ENCODE measurements at places on chromosomes 5 and 9. TPM values are rescaled to one million over a fixed set of nuclear protein-coding genes. Genes with fewer than 3 reads are reported as not detected.

DNA sequence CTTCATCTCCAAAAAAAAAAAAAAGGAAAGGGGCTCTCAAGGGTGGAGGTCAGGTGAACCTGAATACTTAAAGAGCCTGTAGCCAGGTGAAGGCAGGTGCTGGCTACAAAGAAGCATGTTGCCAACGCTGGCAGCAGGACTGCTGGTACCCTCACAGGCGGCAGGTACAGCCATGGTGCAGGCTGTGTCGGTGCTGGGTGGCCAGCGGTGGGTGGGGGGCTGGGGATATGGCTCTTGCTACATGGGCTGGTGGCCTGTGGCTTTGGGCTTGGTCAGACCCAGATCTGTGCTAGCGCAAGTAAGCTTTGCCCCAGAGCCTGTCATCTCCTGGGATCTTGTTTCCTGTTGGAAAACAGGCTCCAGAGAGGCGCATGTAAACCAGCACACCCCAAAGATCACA is 86.3 kb upstream of the PHYKPL start:
- DNase-seq: no peak
- H3K4me3 ChIP-seq: no peak overlapping the region
- no peaks in the 10 kb centered on the region for H3K27me3 ChIP-seq
- no peak overlapping the region for H3K27ac ChIP-seq

DNA sequence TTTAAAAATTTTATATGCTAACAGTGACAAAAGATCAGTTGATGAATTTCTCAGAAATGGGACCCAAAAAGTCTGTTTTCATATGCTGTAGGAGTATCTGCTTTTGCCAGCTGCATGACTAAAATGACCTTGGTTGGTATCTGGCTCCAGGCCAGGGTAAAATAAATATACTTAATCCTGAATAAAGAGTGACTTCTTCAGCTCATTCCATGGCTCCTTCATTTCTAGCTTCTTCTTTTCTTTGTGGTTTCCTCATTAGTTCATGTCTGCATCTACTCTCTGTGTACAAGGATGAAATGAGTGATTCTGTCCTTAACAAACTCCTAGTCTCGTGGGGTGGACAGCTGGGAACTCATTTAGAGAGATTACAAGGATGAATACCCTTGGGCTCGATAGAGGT is 36.0 kb downstream of the RCL1 start:
- DNase-seq: no peak
- peaks cover 46% of the 10 kb centered on the region for H3K36me3 ChIP-seq
- peaks cover 18% of the 10 kb centered on the region for H3K4me1 ChIP-seq
- no peaks in the 10 kb centered on the region for H3K27me3 ChIP-seq

The ABCA1 gene
- total RNA-seq: 0.56 TPM

The UHRF2 gene
- 61.9 TPM for total RNA-seq

DNA sequence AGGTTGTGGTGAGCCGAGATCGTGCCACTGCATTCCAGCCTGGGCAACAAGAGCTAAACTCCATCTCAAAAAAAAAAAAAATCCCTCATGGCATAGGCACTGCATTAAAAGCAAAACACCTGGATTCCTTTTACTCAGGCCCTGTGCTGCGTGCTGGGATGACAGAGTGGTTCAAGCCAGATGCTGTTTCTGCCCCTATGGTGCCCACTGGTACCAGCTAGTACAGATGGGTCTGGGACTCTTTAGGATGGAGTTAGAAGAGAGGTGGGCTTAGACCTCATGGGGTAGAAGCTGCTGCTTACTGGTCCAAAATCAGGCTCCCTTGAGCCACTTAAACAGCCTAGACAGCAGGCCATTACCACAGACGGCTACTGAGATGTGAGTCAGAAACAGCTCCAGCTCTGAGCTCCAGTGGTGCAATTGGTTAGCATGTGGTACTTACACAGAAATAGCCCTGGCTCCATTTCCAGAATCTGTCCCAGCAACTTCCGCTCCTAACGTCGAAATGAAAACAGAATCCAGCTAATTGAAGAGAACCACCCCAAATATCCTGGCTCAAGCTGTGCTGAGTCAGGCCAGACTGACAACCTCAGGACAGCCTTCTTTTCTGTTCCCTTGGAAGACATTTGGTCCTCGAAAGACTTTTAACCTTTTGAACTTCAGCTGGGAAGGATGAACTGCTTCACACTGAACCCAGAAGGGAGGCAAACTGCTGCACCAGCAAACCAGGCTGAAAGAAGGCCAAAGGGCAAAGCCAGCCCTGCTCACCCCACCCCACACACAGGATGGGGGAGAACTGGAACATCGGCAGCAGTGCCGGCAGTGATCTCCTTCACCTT is 15.5 kb downstream of the C5orf15 start:
- H3K27me3 ChIP-seq: no peaks in the 10 kb centered on the region
- H3K27ac ChIP-seq: no peak overlapping the region
- peaks cover 8% of the 10 kb centered on the region for H3K4me1 ChIP-seq
- DNase-seq: no peak
- H3K36me3 ChIP-seq: peaks cover 34% of the 10 kb centered on the region

DNA sequence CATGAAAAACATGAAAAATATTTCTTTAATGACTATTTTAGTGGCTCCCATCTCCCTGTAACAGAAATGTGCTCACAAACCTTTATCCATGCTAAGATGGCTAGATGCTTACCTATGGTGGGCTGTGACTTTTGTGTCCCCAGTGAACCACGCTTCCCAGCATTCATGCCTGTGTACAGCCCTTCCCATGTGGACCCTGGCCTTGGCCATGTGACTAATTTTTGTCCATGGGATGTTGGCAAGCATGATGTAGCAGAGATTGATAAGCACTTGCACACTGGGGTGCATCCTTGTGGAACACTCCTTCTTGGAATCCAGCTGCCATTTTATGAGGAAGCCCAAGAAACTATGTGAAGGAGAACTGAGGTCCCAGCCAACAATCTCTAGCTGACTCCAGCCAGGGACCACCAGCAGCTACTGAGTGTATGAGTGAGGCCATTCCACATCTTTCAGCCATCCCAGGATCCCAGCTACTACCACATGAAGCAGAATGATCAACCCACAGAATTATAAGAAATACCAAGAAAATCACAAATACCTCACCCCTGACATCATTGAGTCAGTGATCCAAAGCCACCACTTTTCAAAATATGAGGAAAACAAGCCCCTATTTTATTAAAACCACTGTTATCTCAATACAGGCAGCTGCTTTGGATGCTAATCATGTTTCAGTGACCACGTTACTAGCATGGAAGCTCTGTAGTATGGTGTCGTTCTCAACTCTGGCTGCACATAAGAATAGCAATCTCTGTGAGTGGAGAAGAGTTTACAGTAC is 16.1 kb upstream of the RAI14 start:
- H3K27me3 ChIP-seq: no peaks in the 10 kb centered on the region
- H3K4me3 ChIP-seq: no peak overlapping the region

The C9orf153 gene
- 0.33 TPM for total RNA-seq

GRCh38 chr9:27394826-27395201 is 97.9 kb upstream of the EQTN start:
- DNase-seq: no peak
- H3K27me3 ChIP-seq: peaks cover 10% of the 10 kb centered on the region
- no peaks in the 10 kb centered on the region for H3K36me3 ChIP-seq

- peaks cover 8% of the 10 kb centered on the region for H3K27me3 ChIP-seq
- H3K4me1 ChIP-seq: peaks cover 4% of the 10 kb centered on the region
- DNase-seq: no peak
- H3K36me3 ChIP-seq: no peaks in the 10 kb centered on the region
Measured at GRCh38 chr5:56467176-56467717, 234.1 kb upstream of the ANKRD55 start.

DNA sequence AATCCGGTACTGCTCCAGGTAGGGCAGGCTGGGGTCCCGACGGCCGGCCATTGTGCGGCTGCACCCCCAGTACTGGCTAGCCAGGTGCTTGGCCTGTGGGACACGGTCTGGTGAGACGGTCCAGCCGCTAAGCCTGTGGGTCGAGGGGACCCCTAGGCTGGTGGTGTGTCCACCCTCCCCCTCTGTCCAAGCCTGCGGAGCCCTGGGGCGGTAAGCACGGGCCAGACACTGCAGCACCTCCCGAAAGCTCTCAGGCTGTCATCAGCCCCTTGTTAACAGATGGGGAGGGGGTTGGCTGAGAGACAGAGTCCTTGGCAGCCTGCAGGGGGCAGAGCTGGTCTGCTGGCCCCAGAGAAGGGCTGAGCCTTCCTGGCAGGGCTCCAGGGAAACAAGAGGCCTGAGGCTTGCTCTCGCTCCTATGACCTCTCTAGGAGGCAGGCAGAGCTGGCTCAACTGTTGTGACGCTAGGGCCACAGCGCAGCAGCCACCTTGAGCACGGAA is 11.8 kb upstream of the MRNIP start:
- H3K4me3 ChIP-seq: no peak overlapping the region
- no peaks in the 10 kb centered on the region for H3K27me3 ChIP-seq
- no peak overlapping the region for H3K27ac ChIP-seq
- peaks cover 36% of the 10 kb centered on the region for H3K36me3 ChIP-seq
- DNase-seq: peak; percentile 67

The SOWAHA gene
- 0.59 TPM for total RNA-seq

DNA sequence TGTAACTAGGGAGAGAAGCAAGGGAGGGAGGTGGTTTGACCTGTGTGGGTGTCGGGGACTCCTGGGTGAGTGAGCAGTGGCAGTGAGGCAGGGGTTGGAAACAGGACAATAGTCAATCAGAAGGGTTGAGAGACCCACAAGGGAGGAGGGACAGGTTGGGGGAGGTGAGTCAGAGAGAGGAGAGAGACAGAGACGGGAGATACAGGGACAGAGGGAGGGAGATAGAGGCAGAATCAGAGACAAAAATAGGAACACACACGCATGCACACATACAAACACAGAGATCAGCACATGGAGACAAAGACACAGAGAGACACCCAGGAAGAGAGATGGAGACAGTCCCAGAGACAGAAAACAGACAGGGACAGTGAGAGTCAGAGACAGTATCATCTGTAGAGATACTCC is 39.3 kb upstream of the PTGS1 start:
- H3K36me3 ChIP-seq: peaks cover 7% of the 10 kb centered on the region
- no peak for DNase-seq
- H3K4me3 ChIP-seq: no peak overlapping the region
- peak overlapping the region; percentile 3 for H3K27ac ChIP-seq
- H3K4me1 ChIP-seq: peaks cover 9% of the 10 kb centered on the region

GRCh38 chr5:45411971-45412612 is 284.1 kb downstream of the HCN1 start:
- no peak overlapping the region for H3K4me3 ChIP-seq
- H3K27ac ChIP-seq: no peak overlapping the region
- H3K27me3 ChIP-seq: no peaks in the 10 kb centered on the region
- no peak for DNase-seq

The PCDHGC4 gene
- not detected for total RNA-seq

GRCh38 chr9:106753155-106753671 is 109.8 kb upstream of the ZNF462 start:
- H3K27me3 ChIP-seq: no peaks in the 10 kb centered on the region
- no peak overlapping the region for H3K27ac ChIP-seq
- no peak overlapping the region for H3K4me3 ChIP-seq

DNA sequence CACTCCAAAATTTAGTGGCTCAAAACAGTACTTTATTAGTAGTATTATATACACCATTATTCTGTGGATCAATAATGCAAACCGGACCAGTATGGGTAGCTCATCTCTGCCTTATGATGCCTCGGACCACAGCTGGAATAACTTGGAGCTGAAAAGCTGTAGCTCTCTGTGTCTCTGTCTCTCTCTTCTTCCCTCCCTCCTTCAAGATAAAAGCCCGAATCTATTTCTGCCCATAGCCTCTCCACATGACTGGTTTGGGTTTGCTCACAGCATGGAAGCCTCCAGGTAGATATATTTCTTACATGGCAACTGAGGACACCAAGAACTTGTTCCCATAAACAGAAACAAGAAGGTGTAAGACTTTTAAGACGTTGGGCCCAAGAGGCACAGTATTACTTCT is 147.5 kb upstream of the TBCA start:
- peaks cover 2% of the 10 kb centered on the region for H3K4me1 ChIP-seq
- H3K4me3 ChIP-seq: no peak overlapping the region
- H3K27me3 ChIP-seq: peaks cover 8% of the 10 kb centered on the region
- DNase-seq: no peak
- no peak overlapping the region for H3K27ac ChIP-seq

DNA sequence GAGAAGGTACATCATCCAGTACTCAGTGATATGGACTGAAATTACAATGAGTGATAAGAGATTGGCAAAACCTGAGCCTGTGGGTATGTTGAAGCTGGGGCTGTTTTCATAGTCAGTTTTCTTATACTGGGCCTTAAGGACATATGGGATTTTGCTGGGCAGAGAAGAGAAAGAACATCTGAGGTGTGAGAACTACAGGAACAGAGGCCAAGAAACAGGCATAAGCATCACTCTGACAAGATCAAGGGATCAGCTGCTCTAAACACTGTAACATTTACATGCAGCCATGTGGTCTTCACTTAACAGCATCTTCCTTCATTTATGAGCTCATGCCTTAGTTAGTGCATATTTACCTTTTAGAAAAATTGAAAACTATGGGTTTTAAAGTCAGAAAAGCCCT is 220.0 kb downstream of the TRIM36 start:
- no peaks in the 10 kb centered on the region for H3K36me3 ChIP-seq
- DNase-seq: no peak
- no peaks in the 10 kb centered on the region for H3K27me3 ChIP-seq
- no peak overlapping the region for H3K4me3 ChIP-seq
- no peaks in the 10 kb centered on the region for H3K4me1 ChIP-seq

The ZNG1A gene
- total RNA-seq: 29.6 TPM

The SMIM33 gene
- 0.37 TPM for total RNA-seq

The ANKRD33B gene
- total RNA-seq: 21.7 TPM

GRCh38 chr9:121956808-121957207 is 136.3 kb downstream of the TTLL11 start:
- peaks cover 2% of the 10 kb centered on the region for H3K27me3 ChIP-seq
- no peak overlapping the region for H3K4me3 ChIP-seq
- no peaks in the 10 kb centered on the region for H3K36me3 ChIP-seq
- peaks cover 6% of the 10 kb centered on the region for H3K4me1 ChIP-seq

DNA sequence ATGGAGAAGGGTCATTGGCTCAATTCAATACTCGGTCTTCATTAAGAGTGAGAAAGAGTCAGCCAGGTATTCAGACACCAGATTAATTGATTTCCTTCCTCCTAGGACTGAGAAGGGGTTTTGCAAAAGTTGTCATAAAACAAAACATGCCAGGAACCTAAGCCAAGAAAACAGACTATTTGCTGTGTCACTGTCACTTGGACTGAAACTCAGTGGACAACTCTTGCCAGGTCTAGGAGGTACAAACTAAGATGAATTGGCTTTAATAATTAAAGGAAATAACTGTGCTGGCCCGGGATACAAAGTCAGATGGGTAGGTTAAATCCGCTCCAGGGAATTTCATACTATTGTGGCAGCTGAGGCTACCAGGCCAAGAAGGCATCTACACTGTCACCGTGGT is 71.1 kb upstream of the TBC1D9B start:
- no peak for DNase-seq
- no peak overlapping the region for H3K27ac ChIP-seq
- H3K4me1 ChIP-seq: no peaks in the 10 kb centered on the region
- H3K4me3 ChIP-seq: no peak overlapping the region

- H3K4me3 ChIP-seq: no peak within 1 kb of the TSS
- no peaks in the 10 kb centered on the region for H3K27me3 ChIP-seq
Measured at GRCh38 chr9:94084314-94084713, at the start of gene PTPDC1. Gene PTPDC1 (plus strand): TSS chr9:94084464. CDS start chr9:94084531, 67 bp downstream.

The ITK gene
- total RNA-seq: 237 TPM

The PCDHGB7 gene
- total RNA-seq: 0.12 TPM

- H3K4me3 ChIP-seq: no peak overlapping the region
- DNase-seq: no peak
- H3K27ac ChIP-seq: no peak overlapping the region
- H3K36me3 ChIP-seq: no peaks in the 10 kb centered on the region
- H3K27me3 ChIP-seq: no peaks in the 10 kb centered on the region
Measured at GRCh38 chr5:125489146-125489545, 742.7 kb upstream of the ZNF608 start.

GRCh38 chr5:39720136-39720535 is 295.4 kb upstream of the DAB2 start:
- H3K4me3 ChIP-seq: no peak overlapping the region
- no peaks in the 10 kb centered on the region for H3K4me1 ChIP-seq
- H3K27ac ChIP-seq: no peak overlapping the region
- no peak for DNase-seq
- H3K36me3 ChIP-seq: no peaks in the 10 kb centered on the region

The RAD1 gene
- 48.9 TPM for total RNA-seq
